ENCODE measurements at places on chromosomes 6 and 20.

DNA sequence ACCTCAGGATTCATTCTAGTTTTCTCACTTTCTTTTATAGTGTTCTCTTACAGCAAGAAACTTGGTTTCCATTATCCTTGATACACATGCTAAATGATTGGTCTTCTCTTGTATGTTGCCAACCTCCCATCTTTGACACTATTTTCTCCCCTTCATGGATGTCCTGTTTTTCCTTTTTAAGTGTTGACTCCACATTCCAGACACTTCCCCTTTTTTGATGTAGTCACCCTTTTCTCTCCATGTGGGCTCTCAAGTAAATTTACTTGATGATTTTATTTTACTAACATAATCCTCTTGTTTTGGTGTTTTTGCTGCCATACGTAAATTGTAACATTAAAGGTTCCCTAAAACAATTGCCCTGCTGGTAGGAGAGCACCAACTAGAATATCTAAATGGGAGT is 148.1 kb downstream of the ZFAND3 start:
- no peak for DNase-seq

- no peak for DNase-seq
Measured at GRCh38 chr6:147507162-147508041, 1.1 kb upstream of the SAMD5 start.

GRCh38 chr6:156848123-156848522 is 70.9 kb downstream of the ARID1B start:
- DNase-seq = no peak

DNA sequence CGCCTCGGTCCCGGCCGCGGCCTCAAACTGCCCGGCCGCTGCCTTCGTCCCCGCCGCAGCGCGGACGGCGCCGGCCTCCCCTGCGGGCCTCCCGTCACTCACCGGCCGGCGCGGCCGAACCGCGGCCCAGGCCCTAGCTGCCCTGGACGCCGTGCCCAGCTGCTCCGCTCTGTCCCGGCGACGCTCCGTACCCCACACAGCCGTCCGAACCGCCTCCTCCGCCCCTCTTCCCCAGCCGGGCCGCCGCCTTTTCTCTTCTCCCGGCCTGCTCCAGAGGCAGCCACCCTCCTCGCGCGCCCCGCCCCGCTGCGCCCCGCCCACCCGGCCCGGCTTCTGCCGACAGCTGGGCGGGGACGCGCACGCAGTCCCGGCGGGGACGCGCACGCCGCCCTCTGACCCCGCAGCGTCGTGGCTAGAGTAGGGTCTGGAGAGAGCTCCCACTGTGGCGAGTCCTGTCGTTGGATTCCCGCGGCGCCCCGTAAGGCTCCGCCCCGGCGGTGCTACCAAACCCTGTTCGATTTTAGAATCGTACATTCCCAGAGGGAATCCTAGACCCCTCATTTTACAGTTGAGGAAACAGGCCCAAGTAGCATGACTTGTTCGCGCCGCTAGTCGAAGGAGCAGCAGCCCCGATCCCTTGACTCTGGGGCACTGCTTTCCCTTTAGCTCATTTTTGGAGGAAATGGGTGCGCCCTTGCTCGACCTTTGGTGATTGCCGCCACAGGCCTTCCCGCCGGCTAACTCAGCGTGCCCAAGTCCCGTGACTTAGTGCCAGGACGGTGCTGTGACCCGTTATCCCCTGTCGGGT is at the start of gene FBXO30:
FBXO30 (minus strand) TSS at position 295 of the 808 bp plus-strand sequence. CDS start 8,390 bp downstream, outside the sequence.
- peak; percentile 92 for DNase-seq

GRCh38 chr6:158284007-158284875 is 28.0 kb upstream of the TULP4 start:
- no peak for DNase-seq

DNA sequence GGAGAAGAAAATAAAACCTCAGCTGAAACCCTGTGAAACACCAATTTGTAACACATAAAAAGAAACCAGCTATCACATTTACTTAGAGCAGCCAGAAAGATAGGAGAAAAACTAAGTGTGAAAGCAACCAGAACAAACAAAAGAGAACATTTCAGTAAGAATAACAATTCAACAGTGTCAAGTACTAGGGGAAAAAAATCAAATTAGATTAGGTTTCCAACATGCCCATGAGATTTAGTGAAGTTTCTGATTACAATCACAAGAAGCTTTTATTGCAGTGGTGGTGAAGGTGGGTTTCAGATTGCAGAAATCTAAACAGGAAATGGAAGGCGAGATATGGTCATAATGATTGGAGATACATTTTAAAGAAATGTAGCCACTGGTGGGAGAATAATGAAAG is 22.1 kb upstream of the TRDN start:
- no peak for DNase-seq

DNA sequence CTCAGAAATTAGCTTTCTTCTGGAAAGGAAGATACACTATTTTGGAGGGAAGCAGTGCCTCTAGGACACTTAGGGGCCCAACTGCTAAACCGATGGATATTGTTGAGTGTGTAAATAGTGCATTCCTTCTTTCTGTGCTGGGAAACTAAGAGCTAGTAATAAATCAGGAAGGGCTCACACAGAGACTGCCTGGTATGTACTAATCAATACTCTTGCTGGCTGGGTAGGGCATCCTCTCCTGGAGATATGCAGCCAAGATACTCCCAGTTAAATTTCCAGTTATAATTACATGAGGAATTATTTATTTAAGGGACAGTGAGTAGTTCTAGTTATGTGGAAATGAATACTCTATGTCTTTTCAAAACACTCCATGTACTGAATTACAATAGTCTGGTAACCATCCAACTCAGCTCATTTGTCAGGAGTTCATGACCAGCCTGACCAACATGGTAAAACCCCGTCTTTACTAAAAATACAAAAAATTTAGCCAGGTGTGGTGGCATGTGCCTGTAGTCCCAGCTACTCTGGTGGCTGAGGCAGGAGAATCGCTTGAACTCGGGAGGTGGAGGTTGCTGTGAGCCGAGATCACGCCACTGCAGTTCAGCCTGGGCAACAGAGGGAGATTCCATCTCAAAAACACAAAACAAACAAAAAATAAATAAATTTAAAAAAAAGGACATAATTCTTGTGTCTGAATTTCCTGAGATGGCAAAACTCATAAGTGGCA is 100.0 kb downstream of the OR2B2 start:
- no peak for DNase-seq

- no peak for DNase-seq
Measured at GRCh38 chr20:35674921-35675320, 10.2 kb upstream of the CPNE1 start.
